Body of pancreas (tissue), 4 donors: ENCODE measurements at places on chromosomes 1 and 21.

DNA sequence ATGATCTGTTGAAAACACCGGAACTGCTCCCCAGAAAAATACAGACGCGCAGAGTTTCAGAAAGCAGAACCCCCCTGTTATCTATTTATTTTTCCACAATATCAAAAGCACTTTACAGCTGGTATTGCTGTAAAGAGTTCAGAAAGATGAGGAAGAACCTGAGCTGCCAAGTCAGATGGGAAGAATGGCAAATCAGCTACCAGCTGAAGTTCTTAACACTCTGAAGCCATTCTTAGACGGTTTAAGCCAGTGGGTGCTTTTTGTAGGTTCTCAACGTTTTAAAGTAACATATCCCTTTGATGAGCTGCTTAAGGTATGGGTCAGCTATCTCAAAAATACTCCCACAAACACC is 714 bp upstream of the AKIRIN1 start:
- H3K27ac ChIP-seq: peak overlapping the region; percentile 94
- H3K36me3 ChIP-seq: no peaks in the 10 kb centered on the region
- no peak overlapping the region for H3K4me3 ChIP-seq
- DNase-seq: no peak
- peaks cover 17% of the 10 kb centered on the region for H3K4me1 ChIP-seq

DNA sequence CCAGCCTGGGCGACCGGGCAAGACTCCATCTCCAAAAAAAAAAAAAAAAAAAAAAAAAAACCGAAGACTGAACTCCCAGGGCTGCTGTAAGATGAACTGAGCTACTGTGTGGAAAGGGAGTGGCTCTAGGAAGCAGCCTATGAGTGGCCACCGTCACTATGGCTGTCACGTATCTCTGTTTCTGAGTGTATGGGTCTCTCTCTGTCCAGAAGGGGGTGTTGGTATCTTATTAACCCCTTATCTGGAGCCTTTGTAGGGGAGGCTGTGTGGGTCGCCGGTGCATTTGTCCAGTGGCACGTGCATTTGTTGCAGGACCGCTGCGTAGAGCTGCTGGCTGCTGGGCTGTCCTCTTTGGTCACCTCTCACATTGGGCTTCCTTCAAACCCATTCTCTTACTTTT is 326.6 kb downstream of the CAMTA1 start:
- no peaks in the 10 kb centered on the region for H3K4me1 ChIP-seq
- no peak overlapping the region for H3K4me3 ChIP-seq
- H3K27ac ChIP-seq: no peak overlapping the region
- no peaks in the 10 kb centered on the region for H3K27me3 ChIP-seq
- no peaks in the 10 kb centered on the region for H3K36me3 ChIP-seq
- DNase-seq: no peak

DNA sequence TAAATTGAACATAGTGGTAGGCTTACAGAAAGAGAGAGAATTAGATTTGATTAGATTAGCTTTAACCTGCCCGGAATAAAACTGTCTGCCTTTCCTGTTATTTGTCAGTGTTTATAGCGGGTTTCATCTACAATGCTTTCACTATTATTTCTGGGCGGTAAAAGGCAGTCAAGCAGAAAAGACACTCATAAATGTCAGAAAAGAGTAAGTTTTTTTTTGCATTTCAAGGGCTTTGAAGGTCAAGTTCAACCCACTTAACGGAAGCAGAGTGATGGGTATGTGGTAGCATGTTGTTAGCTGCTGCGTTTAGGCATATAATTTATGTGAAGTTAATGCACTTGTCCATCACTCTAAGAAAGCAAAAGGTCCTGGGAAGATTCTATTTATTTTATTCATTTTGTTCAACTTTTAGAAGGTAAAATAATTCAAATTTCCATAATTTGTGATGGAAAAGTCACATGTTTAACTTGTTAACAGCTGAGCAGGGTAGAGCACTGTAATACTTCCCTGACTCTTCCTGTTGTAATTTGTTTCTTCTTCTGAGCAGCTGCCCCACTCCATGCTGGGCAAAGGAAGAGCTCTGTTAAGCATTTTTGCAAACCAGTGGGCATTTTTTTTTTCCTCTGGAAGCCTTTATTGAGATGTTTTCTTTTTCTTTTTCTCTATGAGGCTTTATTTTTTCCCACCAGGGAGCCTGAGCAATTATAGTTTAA is 220.1 kb downstream of the ST6GALNAC3 start:
- DNase-seq: no peak
- no peaks in the 10 kb centered on the region for H3K4me1 ChIP-seq
- no peak overlapping the region for H3K27ac ChIP-seq
- H3K27me3 ChIP-seq: no peaks in the 10 kb centered on the region
- no peak overlapping the region for H3K4me3 ChIP-seq
- H3K36me3 ChIP-seq: no peaks in the 10 kb centered on the region

DNA sequence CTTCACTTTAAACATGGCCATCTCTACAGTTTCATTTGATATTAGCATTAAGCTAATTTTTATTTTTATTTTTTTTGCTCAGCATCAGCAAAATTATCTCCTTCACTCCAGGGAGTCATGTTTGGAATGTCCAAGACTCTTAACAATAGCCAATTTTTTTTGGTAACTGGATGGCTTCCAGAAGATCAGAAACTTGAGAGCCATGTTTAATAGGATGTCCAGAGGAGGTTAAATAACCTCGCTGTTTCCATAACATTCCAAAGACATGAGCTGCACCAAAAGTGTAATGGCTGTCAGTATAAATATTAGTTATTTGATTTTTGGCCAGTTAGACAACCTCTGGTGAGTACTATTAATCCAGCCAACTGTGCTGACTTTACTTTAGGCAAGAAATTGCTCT is 80.7 kb downstream of the DNTTIP2 start:
- no peaks in the 10 kb centered on the region for H3K27me3 ChIP-seq
- no peak overlapping the region for H3K4me3 ChIP-seq
- no peaks in the 10 kb centered on the region for H3K36me3 ChIP-seq
- no peak for DNase-seq
- no peak overlapping the region for H3K27ac ChIP-seq
- H3K4me1 ChIP-seq: no peaks in the 10 kb centered on the region

- H3K27me3 ChIP-seq: no peaks in the 10 kb centered on the region
- H3K4me1 ChIP-seq: peaks cover 16% of the 10 kb centered on the region
Measured at GRCh38 chr1:243848858-243849420, 1.1 kb downstream of the AKT3 start.

DNA sequence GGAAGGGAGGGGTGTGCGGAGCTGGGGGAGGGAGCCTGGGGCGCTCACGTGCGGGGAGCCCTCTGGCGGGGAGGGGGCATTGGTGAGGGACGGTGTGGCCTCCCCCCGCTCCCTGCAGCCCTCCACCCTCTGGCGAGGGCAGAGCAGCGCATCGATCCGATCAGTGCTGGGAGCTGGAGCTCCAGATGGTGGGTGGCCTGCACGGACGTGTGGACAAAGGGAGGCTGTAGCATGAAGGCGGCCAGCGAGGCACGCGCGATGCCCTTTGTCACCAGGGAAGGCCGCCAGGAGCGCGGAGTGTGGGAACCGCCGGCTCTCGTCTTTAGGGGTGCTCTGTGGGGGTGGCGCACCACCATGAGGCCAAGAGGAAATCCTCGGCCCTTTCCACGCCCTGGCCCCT is 5.4 kb upstream of the HES5 start:
- H3K36me3 ChIP-seq: no peaks in the 10 kb centered on the region
- DNase-seq: no peak
- H3K4me3 ChIP-seq: no peak overlapping the region
- H3K27me3 ChIP-seq: no peaks in the 10 kb centered on the region
- H3K27ac ChIP-seq: no peak overlapping the region

DNA sequence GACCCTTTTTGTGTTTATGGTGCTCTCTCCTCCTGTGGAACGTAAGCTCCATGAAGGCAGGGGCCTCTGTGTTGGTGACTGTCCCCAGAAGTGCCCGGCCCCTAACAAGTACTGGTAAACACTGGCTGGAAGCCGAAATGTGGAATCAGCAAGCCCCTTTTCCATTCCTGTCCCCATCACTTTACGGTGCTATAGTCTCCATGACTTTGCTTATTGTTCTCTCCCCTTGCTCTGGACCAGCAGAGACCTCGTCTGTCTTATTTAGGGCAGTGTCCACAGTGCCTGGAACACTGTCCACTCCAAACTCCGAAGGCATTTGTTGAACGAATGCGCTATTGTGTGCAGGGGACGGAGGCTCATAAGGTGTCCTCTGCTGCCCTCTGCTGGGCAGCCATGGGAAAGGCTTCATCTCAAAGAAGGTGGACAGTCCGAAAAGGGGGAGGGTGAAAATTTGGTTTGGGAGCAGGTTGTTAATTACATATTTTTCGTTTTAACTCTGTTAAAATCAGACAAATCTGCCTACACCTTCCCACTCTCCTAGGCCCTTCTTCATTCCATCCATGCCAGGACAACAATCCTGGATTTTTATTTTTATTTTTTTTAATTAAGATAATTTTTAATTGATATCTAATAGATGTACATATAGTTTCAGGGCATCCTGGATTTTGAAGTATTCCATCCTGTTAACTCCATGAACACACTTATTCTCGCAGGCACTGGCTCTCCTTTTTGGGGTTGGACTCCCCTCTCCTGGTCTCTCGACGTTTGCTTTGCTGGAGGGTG is 115.6 kb downstream of the PGBD5 start:
- DNase-seq: peak; percentile 80
- H3K4me3 ChIP-seq: no peak overlapping the region
- no peak overlapping the region for H3K27ac ChIP-seq
- peaks cover 8% of the 10 kb centered on the region for H3K4me1 ChIP-seq

DNA sequence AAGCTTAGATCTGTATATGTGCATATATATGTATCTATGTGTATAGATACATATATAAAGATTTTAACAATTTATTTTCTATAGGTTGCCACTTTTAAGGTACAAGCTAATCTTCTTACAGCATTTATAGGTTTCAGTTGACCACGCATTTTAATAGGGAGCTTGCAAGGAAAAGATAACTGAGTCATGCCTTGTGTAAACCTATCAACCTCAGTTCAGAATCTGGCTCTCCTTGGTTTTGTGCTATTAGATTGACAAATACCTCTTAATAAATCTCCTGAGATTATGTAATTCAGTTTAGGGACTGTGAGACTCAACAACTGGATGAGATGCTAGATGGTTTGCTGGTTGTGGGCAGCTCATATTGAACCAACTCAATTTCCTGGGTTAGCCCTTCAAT is 114.7 kb upstream of the SERBP1 start:
- no peak for DNase-seq
- H3K4me1 ChIP-seq: peaks cover 11% of the 10 kb centered on the region
- no peak overlapping the region for H3K4me3 ChIP-seq
- no peak overlapping the region for H3K27ac ChIP-seq
- H3K36me3 ChIP-seq: no peaks in the 10 kb centered on the region

DNA sequence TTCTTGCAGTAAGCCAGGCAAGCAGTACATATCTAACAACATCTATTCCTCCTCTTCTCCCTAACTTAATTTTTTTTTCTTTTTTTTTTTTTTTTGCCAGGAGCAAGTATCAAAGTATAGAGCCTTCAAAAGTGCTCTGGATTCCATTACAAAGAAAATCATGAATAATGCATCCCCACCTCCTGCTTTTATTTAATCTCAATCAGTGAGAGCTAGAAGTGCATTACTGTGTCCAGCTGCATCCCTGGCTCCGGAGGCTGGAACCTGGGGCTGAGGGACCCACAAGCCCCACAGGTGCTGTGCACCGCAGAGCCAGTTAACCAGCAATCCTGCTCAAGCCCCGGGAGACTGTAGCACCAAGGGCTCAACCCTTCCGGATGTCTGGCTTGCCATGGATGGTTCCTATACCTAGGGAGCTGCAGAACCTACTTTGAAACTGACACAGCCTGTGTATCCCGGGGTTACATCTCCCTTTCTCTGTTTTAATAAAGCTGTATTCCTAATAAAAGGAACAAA is 455.9 kb upstream of the RUNX1 start:
- no peak for DNase-seq
- no peaks in the 10 kb centered on the region for H3K36me3 ChIP-seq
- H3K27ac ChIP-seq: no peak overlapping the region
- peaks cover 26% of the 10 kb centered on the region for H3K4me1 ChIP-seq
- H3K27me3 ChIP-seq: no peaks in the 10 kb centered on the region
